Stimulated activated CD4-positive, alpha-beta T cell treated with anti-CD3 and anti-CD28 coated beads, TNF-alpha, amount 100 ng/mL, for 48 hours (primary cell): ENCODE measurements at places on chromosomes 6 and 20.

DNA sequence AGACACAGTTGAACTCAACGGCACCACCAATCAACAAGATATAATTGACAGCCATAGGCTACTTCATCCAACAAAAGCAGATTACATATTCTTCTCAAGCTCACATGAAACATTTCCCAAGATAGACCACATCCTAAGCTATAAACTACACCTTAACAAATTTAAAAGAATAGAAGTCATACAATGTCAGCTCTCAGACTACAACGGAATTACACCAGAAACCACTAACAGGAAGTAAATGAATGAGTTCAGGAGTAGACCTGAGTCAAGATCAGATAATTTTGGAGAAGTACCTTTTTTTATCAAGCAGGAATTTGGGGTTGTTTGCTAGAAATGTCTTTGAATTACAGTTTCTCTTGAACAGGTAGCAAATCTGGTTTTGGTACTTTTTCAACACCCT is 237.8 kb downstream of the TBX18 start:
- DNase-seq = no peak

GRCh38 chr6:116218172-116218633 is 35.7 kb downstream of the TSPYL4 start:
- DNase-seq = no peak

- DNase-seq = no peak
These were observed 57.5 kb downstream of the CEBPB start for GRCh38 chr20:50248104-50248641.

GRCh38 chr6:33324125-33324524 is 6.6 kb upstream of the ZBTB22 start:
- DNase-seq = no peak

DNA sequence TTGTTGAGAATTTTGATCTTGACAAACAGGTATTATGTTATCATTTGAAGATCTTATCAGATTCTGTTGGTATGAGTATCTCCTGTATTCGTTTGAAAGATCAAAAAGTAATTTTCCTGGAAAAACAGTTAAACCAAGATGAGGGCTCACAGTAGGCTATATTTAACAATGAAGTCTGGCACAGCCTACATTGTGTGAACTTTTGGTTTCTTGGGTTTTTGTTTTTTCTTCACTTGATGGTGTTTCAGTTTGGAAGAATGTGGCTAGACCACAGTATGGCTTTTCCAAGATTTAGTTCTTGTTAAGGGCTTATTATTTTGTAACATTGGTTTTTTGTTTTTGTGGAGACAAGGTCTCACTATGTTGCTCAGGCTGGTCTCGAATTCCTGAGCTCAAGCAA is 306.4 kb downstream of the CDKAL1 start:
- DNase-seq = no peak

- DNase-seq = no peak
These were observed 2.8 kb downstream of the PROCR start for GRCh38 chr20:35174458-35175216.

- no peak for DNase-seq
These were observed 18.1 kb downstream of the SLX4IP start for GRCh38 chr20:10453241-10453640.
